Cerebellar nuclear complex (tissue), 1 donor: ENCODE measurements at places on chromosomes 11 and 22.

- no peak for DNase-seq
Observed at GRCh38 chr22:48654492-48654891, 1173.2 kb downstream of the BRD1 start.

DNA sequence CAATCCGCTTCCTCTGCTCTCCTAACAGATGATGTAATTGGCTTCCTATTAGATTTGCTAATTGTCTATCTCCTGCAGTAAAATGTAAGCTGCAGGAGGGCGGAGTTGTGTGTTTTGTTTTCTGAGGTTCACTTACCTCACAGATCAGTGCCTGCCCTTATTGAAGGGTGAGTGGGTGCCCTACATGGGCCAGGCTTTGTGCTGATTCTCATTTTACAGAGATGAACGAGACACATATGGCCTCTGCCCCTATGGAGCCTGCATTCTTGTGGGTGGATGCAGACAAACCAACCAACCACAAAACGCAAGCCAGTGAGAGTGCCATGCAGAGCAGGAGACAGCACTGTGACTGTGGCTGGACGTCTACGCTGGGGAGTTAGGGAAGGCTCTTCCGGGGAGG lies 9.9 kb downstream of the TESMIN start:
- no peak for DNase-seq

DNA sequence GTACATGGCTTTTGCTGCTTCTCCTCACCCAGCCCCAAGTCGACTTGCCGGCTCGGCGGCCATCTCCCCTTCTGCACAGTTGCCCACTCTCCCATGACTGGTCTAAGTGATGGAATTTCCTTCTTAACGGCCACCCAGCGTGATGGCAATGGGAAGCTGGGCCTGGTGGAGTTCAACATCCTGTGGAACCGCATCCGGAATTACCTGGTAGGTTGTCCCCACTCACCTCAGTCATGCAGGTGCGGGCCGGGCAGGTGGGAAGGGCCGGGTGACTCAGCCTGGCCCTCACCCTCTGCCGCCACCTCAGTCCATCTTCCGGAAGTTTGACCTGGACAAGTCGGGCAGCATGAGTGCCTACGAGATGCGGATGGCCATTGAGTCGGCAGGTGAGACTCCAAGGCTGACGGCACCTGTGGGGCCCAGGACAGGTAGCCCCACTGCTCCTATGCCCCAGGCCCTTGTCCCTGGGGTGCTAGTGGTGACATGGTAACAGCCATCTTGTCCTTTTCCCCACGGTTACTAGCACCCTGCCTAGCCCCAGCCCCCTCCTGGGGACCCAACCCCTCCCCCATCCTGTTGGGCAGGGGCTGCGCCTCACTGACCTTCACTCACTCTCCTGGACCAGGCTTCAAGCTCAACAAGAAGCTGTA lies 28.1 kb downstream of the CAPN1 start:
- DNase-seq, result no peak

- DNase-seq, result no peak
Observed at GRCh38 chr11:119625206-119625978, 103.6 kb downstream of the NECTIN1 start.

GRCh38 chr11:122089111-122089510 lies 26.9 kb downstream of the BLID start:
- no peak for DNase-seq

- DNase-seq, result no peak
Observed at GRCh38 chr11:106552694-106553203, 465.5 kb downstream of the GUCY1A2 start.

DNA sequence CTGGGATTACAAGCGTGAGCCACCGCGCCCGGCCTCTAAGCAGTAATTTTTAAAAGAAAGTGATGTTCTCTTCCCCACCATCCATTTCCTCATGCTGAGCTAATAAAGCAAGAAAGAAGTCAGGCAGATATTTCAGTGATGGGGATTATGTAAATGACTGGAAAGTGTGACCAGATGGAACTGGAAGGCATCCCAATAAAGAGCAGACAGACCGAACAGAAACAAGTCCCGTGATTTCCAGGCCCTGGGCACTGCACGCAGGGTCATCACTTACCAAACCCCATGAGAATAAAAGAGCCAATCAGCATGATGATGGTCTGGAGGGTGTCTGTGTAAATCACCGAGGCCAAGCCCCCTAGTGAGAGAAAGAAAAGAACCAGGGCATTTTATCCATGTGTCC lies 18.2 kb downstream of the SLC5A4 start:
- DNase-seq, result no peak
